ENCODE measurements at places on chromosomes 5 and 9. TPM values are rescaled to one million over a fixed set of nuclear protein-coding genes. Genes with fewer than 3 reads are reported as not detected.

SPATA31D4 gene
- not detected for total RNA-seq

CER1 gene
- total RNA-seq: not detected

PCSK1 gene
- 0.36 TPM for total RNA-seq

CSF2 gene
- total RNA-seq: not detected

ARL14EPL gene
- total RNA-seq: 0.32 TPM

IFNA2 gene
- not detected for total RNA-seq

TMEM215 gene
- not detected for total RNA-seq

TMC1 gene
- 0.85 TPM for total RNA-seq

ITGA2 gene
- total RNA-seq: 6.3 TPM

SPATA31A3 gene
- not detected for total RNA-seq

PLEKHG4B gene
- 0.36 TPM for total RNA-seq

FGF1 gene
- total RNA-seq: 11.5 TPM

FOXD4 gene
- total RNA-seq: 0.16 TPM

HAPLN1 gene
- total RNA-seq: 179 TPM

TAF11L12 gene
- not detected for total RNA-seq

PCDHA12 gene
- 0.16 TPM for total RNA-seq

TLX3 gene
- total RNA-seq: not detected

TSLP gene
- 0.49 TPM for total RNA-seq

GABRP gene
- total RNA-seq: not detected

GPR150 gene
- total RNA-seq: under 0.01 TPM

BTNL8 gene
- total RNA-seq: not detected

EDIL3 gene
- total RNA-seq: 120 TPM

LCP2 gene
- total RNA-seq: not detected

GCNT4 gene
- total RNA-seq: 24.8 TPM

SLC45A2 gene
- not detected for total RNA-seq

SLC6A18 gene
- total RNA-seq: not detected

CAST gene
- 219 TPM for total RNA-seq

POU5F2 gene
- total RNA-seq: 2.6 TPM

IL31RA gene
- 14.0 TPM for total RNA-seq

PCDHA4 gene
- total RNA-seq: 1.1 TPM

CNTFR gene
- total RNA-seq: not detected

HAVCR1 gene
- total RNA-seq: not detected

GNA14 gene
- 3.4 TPM for total RNA-seq

NKD2 gene
- not detected for total RNA-seq

MARVELD2 gene
- 3.3 TPM for total RNA-seq

PALM2AKAP2 gene
- total RNA-seq: 33.4 TPM

SHC3 gene
- total RNA-seq: 7.8 TPM

Measured in hair follicle dermal papilla cell (primary cell).